ENCODE measurements at places on chromosomes 2 and 18. TPM values are rescaled to one million over a fixed set of nuclear protein-coding genes. Genes with fewer than 3 reads are reported as not detected.

Gene CYRIA
- total RNA-seq: 7.2 TPM

Gene KLF11
- 32.0 TPM for total RNA-seq

Gene LHCGR
- total RNA-seq: 0.26 TPM

Gene RGPD3
- 0.12 TPM for total RNA-seq

Gene PLA2R1
- total RNA-seq: 3.2 TPM

Gene FN1
- 775 TPM for total RNA-seq

Gene SLC14A1
- total RNA-seq: 9.7 TPM

Gene QPCT
- total RNA-seq: 2.5 TPM

Gene CD207
- total RNA-seq: not detected

Gene STAMBP
- total RNA-seq: 31.1 TPM

Gene CIB4
- total RNA-seq: 0.44 TPM

Gene ACMSD
- not detected for total RNA-seq

- DNase-seq: no peak
These were observed 71.2 kb downstream of the SLC9A4 start for GRCh38 chr2:102544182-102544581.

- no peak for DNase-seq
These were observed 48.4 kb downstream of the TMEFF2 start for GRCh38 chr2:192146069-192147015.

- DNase-seq: no peak
These were observed 89.0 kb upstream of the UNC80 start for GRCh38 chr2:209682646-209683045.

DNA sequence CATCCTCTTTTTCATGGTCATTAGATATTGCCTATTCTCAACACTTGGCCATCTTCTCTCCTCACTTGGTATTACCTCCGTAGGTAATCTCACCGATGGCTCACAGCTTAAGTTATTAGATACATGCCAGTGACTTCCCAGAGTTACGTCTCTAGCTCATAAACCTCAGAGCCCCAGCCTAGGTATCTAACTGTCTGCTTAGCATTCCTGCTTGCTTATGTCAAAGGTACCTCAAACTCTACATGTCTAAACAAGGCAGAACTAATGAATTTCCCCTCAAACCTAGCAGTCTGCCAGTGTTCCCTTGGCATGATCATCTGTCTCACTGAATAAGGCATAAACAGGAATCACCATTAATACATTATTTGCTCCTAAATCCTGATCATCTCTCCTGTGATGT lies 27.7 kb upstream of the ZNF638 start:
- no peak for DNase-seq

GRCh38 chr2:14569294-14569693 lies 63.2 kb upstream of the LRATD1 start:
- no peak for DNase-seq

- no peak for DNase-seq
These were observed 656 bp downstream of the LRRTM4 start for GRCh38 chr2:77521548-77521891.

GRCh38 chr2:154452906-154453493 lies 245.5 kb upstream of the KCNJ3 start:
- no peak for DNase-seq

GRCh38 chr2:147433822-147434221 lies 411.0 kb upstream of the ACVR2A start:
- no peak for DNase-seq

DNA sequence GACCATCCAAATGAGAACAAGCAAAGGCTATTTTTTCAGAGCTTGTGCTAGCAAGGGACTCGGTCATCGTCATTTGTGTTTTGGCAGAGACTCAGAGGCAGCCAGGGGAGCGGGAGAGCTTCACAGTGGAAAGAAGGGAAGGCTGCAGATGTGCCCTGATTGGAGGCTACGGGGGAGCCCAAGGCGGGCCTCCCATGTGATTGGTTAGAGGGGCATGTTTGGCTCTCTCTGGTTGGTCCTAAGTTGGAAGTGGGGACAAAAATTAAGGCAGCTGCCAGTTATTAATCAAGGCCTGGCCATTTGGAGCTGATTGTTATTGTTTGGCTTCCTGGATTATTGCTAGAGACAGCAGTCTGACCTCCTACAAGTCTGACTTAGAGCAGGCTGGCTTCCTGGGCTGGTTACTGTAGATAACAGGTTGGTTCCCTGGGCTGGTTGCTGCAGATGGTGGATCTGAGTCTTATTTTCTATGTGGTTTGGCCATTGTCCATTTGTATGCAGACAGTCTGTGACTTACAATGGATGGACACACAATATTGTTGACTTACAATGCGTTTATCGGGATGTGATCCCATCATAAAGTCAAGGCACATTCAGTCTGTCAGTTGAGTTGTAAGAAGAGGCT lies 5.9 kb downstream of the FER1L5 start:
- DNase-seq: no peak

DNA sequence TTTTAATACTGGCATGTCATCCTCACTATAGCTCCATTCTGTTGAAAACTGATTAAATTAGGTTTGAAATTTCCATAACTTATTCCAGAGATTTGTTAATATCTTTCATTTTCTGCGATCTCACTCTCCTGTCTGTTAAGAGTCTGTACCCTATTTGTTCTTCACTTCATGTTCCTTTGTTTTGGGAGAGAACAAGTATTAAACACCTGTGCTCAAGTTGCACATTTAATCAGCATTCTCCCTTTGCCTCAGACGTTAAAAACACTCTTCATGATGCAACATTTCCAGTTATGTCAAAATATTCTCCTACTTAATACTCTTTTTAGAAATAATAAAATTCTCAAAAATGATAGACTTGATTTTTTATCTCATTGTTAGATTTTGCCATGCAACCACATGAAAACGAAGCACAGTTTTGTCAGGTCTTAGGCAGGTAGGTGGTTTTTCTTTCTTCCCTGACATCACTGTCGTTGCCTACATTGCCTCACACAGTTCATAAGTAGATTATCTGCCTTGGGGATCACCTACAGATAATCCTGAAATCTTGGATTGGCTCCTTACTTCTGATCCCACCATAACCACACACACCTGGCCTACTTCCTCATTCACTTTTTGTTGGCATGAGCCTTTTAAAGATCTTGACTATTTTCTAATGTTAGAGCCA lies 109.9 kb downstream of the GAREM1 start:
- no peak for DNase-seq

- no peak for DNase-seq
These were observed 110.9 kb downstream of the STRN start for GRCh38 chr2:36855429-36855828.

DNA sequence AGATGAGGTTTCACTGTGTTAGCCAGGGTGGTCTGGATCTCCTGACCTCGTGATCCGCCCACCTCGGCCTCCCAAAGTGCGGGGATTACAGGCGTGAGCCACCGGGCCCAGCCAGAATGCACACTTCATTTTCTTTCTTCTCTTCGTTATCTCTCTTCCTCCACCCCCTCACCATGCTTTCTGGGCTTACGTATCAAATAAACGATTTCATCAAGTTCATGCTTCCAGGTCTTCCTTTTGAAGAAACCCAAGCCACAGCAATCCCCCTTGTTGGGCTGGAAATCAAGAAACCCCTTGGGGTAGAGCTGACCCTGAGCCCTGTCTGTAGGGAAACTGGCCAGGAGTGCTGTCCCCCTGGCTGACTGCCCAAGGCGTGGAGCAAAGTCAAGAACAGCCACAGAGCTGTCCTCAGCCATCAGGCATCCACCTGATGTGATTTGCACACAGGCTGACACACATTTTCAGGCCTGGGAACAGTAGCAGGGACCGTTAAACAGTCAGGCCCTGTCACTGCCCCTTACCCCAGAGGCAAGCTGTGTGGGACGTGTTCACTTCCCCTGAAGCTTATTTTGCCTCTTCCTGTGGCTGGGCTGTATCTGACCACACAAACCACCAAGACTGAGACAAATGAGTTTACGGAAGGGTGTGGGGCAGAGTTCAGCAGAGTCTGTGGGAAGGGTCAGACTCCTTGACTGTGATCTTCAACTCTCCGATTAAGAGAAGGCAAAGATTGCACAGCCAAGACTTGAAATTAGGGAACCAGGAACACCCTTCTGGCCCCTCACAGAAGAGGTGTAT lies 15.1 kb upstream of the NMUR1 start:
- DNase-seq: peak; percentile 60

- DNase-seq: no peak
These were observed 3.3 kb downstream of the KIF3C start for GRCh38 chr2:25979001-25979400.

DNA sequence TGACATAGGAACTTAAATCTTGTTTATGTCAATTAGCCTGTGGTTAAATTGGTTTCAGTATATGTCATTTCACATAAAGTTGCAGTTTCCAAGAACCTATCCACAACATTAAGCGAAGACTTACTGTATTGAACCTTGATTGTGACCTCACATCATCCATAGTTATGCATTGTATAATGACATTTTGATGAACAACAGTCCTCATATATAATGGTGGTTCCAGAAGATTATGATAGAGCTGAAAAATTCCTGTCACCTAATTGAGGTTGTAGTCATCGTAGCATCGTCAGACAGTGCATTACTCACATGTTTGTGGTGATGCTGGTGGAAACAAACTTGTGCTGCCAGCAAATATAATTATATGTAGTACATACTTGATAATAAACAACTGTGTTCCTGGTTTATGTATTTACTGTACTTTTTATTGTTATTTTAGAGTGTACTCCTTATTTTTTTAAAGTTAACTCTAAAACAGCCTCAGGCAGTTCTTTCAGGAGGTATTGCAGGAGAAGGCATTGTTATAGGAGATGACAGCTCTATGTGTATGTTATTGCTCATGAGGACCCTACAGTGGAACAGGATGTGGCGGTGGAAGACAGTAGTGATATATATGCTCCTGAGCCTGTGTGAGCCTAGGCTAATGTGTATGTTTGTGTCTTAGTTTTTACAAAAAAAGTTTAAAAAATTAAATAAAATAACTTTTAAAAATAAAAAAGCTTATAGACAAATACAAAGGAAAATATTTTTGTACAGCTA lies 56.6 kb downstream of the UBE2E3 start:
- DNase-seq: no peak

- peak; percentile 65 for DNase-seq
These were observed 89.6 kb upstream of the NPAS2 start for GRCh38 chr2:100730290-100730868.

GRCh38 chr2:45612285-45612684 lies 1.2 kb upstream of the SRBD1 start:
- no peak for DNase-seq

- DNase-seq: no peak
These were observed 939.0 kb upstream of the CRIM1 start for GRCh38 chr2:35416391-35417140.

GRCh38 chr18:31162419-31162793 lies 250 bp downstream of the DSC1 start:
- no peak for DNase-seq

GRCh38 chr2:47011696-47012095 lies 96.1 kb upstream of the MCFD2 start:
- no peak for DNase-seq
